GM13977 (cell line): ENCODE measurements at places on chromosomes 2 and 18.

DNA sequence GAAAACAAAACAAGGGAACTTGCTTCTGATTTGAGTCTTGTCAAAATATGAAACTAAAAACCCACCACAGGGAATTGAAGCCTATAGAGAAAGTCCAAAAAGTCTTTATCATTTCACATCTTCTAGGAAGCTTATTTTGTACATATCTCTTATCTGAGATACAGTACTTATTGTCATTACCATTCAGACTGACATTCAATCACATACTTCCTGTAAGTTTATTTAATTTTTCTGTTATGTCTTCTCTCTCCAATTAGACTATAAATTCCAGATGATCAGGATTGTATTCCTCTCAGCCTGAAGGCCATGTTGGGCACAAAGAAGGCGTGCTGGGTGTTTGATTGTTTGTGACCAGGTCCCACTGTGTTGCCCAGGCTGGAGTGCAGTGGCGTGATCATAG is 59.2 kb downstream of the METTL4 start:
- no peak for DNase-seq

DNA sequence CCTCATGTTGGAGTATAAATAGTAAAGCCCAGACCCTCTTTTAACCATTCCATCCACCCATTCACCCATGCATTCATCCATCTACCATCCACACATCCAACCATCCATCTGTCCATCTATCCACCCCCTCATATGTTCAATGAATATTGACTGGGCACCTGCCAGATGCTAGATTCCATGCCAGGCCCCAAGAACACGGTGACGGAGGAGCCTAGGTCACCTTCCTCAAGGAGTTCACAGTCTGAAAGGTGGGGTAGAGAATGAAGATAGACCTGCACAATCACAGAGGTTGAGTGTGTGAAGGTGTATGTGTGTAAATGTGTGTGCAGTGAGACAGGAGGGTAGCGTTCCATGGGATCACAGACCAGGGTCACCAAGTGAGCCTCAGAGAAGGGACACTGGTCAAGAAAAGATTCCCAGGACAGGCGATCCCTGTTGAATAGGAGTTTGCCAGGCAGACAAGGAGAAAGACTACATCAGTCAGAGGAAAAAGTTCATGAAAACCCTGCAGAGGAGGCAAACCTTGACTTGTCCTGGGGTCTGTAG is 287.2 kb downstream of the CYP26B1 start:
- no peak for DNase-seq

DNA sequence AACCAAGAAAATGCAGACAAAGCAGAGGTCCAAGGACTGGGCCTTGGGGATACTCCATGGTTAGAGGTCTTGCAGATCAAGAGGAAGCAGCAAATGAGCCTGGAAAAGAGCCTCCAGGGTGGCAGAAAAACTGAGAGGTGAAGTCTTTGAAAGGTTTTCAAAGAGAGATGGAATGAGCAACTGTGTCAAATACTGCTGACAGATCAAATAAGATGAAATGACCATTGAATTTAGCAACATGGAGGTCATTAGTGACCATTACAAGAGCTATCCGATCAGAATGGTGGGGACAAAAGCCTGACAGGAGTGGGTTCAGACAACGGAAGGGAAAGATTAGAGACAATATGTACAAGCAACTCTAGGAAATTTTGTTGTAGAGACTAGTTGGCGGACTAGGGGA is 1.5 kb downstream of the CLHC1 start:
- no peak for DNase-seq

GRCh38 chr18:22469926-22470247 is 52.2 kb upstream of the CTAGE1 start:
- no peak for DNase-seq

- no peak for DNase-seq
These were observed 9.7 kb upstream of the WNT10A start for GRCh38 chr2:218870984-218871344.

GRCh38 chr2:7860693-7861092 is 821.2 kb upstream of the ID2 start:
- DNase-seq = no peak

GRCh38 chr2:16167870-16168426 is 227.6 kb downstream of the MYCN start:
- DNase-seq = no peak

- DNase-seq = no peak
These were observed 42.7 kb upstream of the TAF1B start for GRCh38 chr2:9800639-9800974.

DNA sequence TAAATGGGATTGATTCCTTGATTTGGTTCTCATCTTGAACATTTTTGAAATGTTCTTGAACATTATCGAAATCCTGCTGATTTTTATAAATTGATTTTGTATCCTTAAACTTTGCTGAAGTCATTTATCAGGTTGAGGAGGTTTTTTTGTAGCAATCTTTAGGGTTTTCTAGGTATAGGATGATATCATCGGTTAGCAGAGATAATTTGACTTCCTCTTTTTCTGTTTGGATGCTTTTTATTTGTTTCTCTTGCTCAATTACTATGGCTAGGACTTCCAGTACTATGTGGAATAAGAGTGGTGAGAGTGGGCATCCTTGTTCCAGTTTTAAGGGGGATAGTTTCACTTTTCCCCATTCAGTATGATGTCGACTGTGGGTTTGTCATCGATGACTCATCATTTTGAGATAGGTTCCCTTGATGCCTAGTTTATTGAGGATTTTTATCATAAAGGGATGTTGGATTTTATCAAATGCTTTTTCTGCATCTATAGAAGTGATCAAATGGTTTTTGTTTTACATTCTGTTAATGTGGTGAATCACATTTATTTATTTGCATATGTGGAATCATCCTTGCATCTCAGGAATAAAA is 201.5 kb upstream of the ZSWIM2 start:
- DNase-seq = no peak

DNA sequence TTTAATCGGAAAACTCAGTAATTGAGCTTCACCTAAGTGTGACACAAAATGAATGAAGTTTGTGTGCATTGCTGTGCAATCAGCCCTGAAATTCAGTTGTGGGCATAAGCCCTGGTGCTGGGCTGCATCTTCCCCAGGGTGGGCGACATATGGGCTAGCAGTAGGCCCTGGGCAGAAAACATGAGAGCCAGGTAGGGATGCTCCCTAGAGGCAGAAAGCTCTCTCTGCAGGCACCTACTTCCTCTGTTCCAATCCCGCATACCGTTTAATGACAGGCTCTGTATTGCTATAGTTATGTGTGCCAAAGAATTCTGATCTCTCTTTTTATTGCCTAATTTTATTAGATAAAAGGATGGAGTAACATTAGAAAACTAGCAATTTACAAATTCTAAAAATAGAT is 456.7 kb downstream of the NRXN1 start:
- no peak for DNase-seq

DNA sequence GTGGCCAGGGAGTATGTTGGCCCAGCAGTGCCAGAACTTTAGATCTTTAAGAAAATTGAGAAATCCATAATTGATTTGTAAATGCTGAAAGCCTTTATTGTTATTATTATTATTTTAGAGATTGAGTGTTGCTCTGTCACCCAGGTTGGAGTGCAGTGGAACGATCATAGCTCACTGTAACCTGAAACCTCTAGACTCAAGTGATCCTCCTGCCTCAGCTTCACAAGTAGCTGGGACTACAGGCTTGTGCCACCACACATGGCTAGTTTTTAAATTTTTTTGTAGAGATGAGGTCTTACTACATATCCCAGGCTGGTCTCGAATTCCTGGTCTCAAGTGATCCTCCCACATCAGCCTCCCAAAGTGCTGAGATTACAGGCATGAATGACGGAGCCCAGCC is 143.2 kb upstream of the CCDC68 start:
- no peak for DNase-seq

DNA sequence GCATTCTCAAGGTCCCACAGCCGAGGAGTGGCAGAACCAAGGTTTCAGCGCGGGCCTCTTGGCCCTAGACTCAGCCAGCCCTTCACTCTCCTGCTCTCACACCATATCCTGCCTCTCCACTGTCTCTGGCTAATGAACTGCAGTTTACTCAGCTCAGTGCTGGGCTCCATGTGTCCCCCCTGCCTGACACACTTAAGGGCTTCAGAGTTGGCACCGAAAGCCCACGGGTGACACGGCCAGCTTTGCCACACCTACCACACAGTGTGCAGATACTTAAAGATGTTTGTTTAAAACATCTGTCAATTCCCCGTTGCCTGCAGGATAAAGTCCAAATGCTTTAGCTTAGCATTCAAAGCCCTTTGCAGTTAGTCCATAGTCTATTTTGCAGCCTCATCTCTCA is 241.2 kb downstream of the SEPTIN10 start:
- DNase-seq = no peak

GRCh38 chr2:95350368-95350767 is 52.1 kb upstream of the FAHD2A start:
- no peak for DNase-seq

DNA sequence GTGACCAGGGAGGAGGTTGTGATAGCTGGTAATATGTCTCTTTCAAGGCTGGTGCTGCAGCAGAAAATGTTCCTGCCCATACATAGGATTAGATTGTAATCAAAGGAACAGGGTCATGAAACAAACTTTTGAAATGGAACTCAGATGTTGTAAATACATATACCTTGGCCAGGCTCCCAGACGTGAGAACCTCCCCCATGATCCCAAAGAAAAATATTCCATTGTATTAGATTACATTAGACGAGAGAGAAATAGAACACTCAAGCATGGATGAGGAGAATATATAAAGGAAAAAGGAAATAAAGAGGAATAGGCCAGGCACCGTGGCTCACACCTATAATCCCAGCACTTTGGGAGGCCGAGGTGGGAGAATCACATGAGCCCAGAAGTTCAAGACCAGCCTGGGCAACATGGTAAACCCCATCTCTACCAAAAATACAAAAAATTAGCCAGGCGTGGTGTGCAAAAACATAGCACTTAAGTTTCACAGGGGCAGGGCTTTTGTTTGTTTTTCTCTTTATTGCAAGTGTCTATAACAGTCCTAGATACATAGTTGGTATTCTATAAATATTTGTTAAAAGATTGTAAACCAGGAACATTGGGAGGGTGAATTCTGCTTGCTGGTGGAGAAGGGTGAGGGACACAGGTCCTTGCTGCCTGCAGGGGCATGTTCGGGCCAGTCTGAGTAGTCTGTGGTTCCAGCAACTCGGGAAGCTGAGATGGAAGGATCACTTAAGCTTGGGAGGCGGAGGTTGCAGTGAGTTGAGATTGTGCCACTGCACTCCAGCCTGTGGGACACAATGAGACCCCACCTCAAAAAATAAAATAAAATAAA is 52.8 kb downstream of the RPL37A start:
- no peak for DNase-seq

- peak; percentile 30 for DNase-seq
These were observed at the start of gene KLHL14 for GRCh38 chr18:32772581-32773381. Gene KLHL14 (minus strand): TSS chr18:32773023. CDS start chr18:32770591, 2,432 bp downstream.

GRCh38 chr18:33470216-33470615 is 29.7 kb upstream of the CCDC178 start:
- DNase-seq = no peak

GRCh38 chr18:39675906-39676305 is 2110.3 kb upstream of the CELF4 start:
- DNase-seq = no peak

- DNase-seq = no peak
These were observed 336.6 kb upstream of the SALL3 start for GRCh38 chr18:78643004-78643403.

DNA sequence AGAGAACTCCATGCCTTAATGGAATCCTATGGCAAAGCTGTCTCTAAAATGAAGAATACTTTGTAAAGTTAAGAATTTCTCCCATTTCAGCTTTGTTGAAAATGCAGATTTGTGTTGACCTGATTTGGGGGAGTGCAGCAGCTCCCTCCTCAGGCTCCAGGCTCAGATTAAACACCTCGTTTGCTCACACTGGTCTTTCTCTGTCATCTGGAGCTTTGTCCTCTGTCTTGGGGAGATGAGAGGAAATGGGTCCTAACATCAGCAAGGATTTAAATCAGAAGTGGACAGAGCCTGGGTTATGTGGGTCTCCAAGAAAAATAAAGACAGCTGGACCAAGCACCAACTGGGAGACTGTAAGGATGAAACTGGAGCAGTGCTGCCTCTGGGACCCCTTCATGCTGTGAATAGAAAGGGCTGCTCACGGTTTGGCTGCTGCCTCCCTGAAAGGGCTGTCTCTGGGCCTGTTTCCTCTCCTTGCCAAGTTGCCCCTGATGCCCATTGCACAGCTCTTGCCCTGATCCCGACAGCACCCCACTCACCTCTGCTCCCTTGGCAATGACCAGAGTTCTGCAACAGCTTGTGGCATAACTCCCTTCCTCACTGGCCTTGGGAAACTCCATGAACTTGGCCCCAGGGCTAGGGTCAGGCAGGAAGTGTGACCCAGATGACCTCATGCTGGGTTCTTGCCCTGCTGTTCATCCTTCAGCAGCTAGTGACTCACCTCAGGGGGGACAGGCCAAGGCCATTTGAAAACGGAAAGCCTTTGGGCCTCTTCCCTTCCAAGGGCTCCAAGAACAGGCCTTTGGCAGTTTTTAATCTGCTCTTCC is 197.2 kb downstream of the CYP26B1 start:
- no peak for DNase-seq

GRCh38 chr2:18380321-18380720 is 180.1 kb downstream of the RDH14 start:
- no peak for DNase-seq

DNA sequence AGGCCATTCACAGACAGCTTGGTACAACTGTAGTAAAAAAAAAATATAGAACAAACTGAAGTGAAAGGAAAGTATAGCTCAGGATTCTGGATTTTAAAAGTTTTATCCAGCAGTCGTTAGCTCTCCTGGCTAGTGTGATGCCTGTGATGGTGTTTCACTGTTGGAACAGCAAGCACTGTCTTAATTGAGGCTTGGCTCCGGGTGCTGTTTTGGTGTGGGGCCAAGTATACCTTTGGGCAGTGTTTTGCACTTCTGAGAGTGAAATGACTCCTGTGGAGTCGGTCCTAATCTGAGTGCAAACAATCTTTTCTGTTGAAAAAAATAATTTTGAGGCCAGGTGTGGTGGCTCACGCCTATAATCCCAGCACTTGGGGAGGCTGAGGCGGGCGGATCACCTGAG is 28.7 kb upstream of the RAB1A start:
- no peak for DNase-seq

GRCh38 chr2:163808406-163808805 is 72.6 kb upstream of the FIGN start:
- no peak for DNase-seq

DNA sequence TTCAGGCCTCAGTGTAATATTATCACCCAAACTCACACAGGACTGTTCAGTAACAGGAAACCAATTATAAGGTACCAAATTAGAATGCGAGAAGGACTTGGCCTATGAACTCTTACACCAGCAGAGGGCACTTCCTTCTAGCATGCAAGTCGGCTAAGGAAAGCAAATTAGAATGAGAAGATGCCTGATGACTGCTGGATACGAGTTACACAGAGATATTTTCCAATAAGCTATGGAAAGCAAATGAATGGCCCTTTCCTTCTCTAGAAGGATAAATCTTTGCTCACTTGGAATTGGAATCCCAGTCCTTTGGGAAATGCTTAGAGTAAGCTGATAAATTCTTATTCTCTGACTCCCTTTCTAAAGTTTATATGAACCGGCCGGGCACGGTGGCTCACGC is 109.8 kb downstream of the AP1S3 start:
- peak; percentile 70 for DNase-seq
